AG08395 (cell line): ENCODE measurements at places on chromosomes 2 and 18.

DNA sequence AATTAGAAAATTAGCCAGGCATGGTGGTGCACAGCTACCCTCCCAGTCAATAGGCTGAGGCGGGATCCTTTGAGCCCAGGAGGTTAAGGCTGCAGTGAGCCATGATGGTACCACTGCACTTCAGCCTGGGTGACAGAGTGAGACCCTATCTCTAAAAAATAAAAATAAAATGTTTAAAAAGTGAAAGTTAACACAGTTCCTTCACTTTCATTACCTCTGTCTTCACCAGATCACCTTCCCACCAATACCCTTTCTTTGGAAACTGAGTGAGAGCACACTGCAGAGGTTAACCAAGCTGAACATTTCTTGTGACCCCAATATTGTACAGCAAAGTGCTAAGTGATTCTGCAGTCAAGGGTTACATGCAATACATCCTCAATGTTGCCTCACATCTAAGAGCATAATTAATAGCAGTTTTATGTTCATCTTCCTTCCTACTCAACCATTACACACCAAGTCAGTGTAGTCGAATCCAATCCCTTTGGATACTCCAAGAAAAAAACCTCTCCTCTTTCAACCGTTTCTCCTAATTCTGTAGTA lies 1.7 kb downstream of the L3MBTL4 start:
- no peak for DNase-seq

GRCh38 chr18:7459851-7460770 lies 107.0 kb upstream of the PTPRM start:
- DNase-seq, result peak; percentile 18

DNA sequence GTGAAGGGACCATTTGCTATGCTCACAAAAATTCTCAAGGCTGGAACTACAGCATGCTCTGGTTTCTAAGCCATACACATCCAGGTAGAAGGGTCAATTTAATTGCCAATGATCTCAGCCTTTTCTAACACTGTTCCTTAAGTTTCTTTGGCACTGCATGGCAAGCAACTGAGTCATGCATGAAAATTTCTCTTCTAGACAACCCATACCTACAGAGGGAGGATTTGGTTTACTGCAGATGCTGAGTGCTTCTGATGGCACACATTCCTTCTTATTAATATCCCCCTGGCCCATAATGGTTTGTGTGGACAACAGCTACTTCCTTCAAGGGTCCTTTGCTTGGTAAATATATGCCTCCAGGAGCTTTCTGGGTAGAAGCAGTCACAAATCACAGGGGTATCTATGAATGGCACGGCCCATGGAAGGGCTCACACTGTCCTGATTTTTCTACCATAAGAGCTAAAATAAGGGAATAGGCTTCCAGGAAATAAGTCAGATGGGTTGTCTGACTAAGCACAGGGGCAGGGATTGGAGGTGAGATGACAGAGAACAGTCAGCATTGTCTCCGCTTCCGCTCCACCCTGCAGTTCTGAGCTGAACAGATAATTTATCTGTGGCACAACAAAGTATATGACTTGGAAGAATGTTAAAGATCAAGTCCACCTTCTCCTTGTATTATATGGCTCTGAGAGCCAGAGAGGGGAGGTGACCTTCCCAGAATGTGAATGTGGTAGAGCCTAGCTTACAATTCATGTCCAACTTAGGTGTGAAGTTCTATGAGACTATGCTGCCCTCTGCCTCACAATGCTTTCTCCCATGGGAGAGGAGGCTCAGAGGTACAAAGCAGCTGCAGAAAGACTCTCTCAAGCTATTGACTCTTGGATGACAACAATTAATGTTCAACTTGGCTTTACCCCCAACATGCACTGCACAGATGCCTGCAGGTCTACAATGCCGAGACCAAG lies 199.2 kb upstream of the TNP1 start:
- no peak for DNase-seq

DNA sequence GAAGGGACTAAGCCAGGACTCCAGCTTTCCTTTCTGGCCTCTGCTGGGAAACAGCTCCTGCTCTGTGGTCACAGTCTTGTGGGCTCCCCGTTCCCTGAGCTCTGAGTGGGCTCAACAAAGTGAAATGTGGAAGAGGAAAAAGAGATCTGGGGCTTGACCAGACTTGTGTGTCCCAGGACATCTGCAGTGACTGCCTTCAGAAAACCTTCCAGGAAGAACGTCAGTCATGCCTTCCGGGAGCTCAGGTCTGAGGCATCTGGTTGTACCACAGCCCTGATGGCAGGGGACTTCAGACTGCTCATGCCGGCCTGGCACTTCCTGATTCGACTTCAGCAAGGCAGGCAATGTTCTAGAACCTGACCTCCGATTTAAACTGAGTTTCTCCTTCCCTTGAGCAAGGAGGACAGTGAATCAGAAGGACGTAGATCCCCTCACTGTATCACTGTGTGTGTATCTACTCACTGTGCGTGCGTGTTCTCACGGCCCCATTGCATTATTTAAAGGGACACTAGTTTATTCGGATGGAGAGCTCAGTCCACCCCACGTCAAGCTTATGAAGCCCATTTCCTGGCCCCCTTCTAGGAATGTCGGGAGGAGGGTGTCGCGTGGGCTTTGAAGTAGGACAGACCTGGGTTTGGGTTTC lies 548 bp upstream of the FBLN7 start:
- DNase-seq, result peak; percentile 49

DNA sequence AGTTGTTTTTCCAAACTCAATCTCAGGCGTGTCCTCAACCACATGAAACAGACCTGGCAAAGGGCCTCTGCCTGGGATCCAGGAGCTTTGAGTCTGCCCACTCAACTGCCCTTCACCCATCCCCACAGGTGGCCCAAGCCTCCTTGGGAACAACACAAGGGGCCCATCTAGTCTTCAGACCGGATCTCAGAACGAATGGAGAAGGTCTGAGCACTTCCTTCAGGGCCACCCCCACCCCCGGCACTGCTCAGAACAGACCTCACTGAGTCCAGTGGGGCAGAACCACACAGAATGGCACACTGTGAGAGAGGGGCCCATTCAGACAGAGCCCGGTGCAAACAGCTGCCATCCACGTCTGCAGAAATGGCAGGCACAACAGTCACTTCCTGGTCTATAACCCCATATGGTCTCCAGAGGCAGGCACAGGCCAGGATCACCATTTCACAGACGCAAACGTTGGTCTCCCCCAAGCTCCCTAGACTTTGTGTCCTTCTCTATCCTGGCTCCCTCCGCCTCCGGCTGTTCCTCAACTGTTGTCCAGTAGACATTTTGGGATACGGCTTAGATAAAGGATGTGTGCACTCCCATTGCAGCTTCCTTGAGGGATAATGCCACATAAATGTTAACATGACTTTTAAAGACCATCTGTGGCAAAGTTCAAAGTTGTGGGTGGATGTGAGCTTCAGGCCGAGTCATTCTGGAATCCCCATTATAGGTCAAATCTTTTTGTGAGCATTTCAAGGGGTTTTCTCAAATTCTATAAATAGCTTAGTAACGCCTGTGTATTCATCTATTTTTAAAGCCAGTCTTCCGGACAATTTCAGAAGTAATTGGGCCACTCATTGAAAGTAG lies 149.7 kb downstream of the SMAD7 start:
- no peak for DNase-seq

GRCh38 chr18:8359076-8359475 lies 250.2 kb upstream of the RAB12 start:
- no peak for DNase-seq

DNA sequence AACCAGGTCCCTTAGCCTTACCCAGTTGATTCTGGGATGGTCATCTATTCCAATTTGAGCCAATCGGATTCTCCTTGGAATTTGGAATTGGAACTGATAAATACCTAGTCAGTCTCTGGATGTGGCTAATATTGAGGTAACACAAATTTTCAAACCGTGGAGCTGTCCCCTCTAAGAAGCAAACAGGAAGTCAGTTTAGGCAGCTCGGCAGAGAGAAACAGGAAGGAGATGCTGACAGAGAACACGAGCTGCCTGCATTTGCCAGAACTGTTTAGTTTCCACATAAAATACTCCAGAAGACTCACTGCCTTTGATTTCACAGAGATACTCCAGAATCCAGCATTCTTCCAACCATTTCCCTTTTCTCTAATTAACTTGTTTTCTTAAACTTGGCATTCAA lies 1024.9 kb downstream of the BCL11A start:
- no peak for DNase-seq

DNA sequence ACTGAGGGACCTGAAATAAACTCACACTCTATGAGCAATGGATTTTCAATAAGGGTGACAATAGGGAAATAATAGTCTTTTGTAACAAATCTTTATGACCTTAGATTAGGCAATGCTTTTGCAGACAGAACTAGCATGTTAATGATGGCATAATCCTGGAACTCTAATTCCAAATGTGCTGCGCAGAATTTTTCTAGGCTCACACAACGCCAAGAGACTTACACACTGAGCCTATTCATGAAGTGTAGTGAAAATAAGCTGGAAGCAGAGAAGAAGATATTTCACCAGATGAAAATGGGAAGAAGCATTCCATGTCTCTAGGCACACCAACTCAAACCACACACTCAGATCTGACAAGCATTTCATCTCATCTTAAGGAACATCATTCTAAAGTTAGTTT lies 178.5 kb downstream of the L3MBTL4 start:
- no peak for DNase-seq

DNA sequence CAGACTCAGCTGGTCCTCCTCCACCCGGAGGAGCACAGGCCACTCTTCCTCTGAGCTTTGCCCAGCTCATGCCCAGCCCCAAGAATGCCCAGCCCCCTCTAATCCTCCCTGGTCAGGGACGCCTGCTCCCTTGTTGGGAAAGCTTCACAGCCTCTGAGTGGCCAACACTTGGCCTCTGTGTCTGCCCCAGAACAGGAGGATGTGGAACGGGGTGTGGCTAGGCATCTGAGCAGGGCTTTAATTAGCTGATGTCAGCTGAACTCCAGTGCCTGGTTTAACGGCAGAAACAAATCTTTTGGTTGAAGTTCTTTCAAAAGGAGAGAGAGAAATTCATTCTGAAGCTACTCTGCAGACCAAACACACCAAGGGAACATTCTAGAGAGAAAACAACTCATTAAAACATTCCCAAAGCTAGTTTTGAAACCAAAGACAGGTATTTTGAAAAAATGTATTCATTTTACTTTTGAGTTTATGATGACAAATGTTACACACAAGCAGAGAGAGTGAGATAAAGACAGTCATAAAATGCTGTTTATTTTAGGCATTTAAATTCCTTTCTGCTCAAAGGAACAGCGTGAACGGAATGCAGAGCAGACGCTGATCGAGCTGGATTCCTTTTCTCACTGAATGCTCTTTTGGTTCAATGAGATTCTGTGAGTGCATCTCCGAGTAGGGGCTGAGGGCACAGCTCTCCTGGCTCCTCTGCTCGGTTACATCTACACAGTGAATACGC lies 63.8 kb downstream of the RTP5 start:
- DNase-seq, result peak; percentile 70

DNA sequence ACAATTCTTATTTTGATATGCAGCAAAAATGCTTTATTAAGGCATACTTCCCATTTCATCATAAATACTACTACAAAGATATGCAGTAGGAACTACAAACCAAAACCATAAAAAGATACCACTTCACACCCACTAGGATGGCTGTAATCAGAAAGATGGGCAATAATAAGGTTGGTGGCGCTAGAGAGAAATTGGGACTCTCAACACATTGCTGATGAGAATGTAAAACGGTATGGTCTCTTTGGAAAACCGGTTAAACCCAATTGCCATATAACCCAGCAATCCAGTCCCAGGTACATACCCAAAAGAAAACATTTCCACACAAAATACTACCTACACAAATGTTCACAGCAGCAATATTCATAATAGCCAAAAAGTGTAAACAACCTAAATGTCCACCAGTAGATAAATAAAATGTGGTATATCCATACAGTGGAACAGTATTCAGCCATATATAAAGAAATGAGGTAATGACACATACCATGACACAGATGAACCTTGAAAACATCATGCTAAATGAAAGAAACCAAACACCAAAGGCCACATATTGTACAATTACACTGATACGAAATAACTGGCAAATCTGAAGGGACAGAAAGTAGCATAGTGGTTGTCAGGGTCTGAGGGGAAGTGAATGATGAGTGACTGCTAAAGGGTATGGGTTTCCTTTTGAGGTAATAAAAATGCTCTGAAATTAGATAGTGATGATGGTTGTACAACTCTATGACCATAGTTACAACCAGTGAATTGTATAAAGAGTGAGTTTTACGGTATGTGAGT lies 12.7 kb downstream of the SP3 start:
- DNase-seq, result no peak

DNA sequence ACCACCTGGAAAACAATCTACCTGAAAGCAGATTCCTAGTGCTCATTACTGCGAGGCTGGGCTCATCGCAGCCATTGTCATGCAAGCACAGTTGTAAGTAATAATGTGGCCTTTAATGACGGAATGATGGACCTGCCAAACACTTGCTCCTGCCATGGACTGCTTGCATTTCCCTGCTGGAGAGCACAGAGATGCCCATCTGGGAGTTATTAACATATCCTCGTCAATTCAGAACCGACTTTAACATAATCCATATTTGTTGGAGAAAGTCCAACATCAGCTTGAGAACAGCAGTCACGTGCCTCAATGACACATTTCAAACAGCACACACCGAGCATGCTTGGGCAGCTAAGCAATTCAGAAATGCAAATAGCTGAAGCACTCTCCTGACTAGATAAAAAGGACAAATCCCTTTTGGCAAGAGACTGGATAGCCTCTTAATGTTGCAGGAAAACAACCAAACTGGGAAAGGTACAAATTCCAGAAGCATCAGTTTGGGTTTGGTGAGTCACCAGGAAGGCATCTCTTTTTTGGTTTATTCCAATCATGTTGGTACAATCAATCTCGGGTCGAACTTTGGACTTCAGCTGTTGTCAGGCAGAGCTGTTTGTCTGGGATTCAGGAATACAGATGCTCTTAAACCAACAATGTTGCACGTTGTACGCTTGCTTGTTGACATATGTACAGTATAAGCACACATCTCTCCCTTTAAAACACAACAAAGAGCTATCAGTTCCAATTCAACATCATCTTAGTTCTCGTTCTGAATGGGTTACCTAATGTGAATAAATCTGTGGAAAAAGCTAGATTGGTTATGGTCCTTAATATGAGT lies 395.8 kb downstream of the LNPK start:
- DNase-seq, result peak; percentile 53

GRCh38 chr2:70511971-70512729 lies 41.5 kb downstream of the TGFA start:
- no peak for DNase-seq

DNA sequence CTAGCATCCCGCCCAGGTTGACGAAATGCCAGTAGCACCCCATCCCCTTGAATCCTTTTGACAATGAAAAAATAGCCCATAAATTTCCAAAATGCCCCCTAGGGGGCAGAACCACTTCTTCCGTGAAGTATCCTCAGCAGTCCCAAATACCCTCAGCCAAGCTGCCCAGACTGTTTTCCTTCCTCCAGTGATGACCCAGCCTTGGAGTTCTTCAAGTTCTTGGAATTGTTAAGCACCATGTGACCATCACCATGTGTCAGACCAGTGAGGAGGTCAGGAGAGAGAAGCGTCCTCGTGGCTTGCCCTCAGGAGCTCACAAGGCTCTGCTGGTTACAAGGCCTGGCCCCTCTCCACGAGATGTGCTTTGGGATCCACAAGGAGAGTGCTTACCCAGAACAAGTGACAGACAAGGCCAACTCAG lies 1.4 kb upstream of the SLC23A3 start:
- peak; percentile 89 for DNase-seq

- DNase-seq, result peak; percentile 79
These were observed 34.4 kb upstream of the RAPGEF4 start for GRCh38 chr2:172701250-172701649.
